ENCODE measurements at places on chromosomes 6 and 20.

GRCh38 chr6:14645841-14646240, 528.3 kb downstream of the CD83 start:
- DNase-seq: no peak

GRCh38 chr6:45478240-45478639, 100.5 kb upstream of the SUPT3H start:
- DNase-seq: no peak

GRCh38 chr6:27553123-27553904, 80.4 kb upstream of the ZNF184 start:
- no peak for DNase-seq

DNA sequence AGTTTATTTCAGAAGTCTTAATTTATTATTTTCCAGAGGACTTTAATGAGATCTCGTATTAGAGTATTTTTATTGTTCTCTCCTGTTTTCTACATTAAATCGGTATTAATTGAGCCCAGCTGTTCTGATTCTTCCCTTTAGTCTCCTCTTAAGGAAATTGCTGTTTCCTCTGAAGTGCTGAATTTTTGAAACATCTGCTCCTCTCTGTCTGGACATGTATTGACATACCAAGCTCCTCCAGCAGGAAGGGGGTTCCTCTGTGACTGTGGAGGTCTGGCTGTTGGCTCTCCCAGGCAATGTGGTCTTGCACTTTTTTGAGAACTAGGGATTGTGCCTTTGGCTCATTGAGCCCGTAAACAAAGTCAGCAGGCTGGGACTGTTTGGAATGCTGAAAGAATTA, 74.9 kb downstream of the MAP3K4 start:
- peak; percentile 9 for DNase-seq

DNA sequence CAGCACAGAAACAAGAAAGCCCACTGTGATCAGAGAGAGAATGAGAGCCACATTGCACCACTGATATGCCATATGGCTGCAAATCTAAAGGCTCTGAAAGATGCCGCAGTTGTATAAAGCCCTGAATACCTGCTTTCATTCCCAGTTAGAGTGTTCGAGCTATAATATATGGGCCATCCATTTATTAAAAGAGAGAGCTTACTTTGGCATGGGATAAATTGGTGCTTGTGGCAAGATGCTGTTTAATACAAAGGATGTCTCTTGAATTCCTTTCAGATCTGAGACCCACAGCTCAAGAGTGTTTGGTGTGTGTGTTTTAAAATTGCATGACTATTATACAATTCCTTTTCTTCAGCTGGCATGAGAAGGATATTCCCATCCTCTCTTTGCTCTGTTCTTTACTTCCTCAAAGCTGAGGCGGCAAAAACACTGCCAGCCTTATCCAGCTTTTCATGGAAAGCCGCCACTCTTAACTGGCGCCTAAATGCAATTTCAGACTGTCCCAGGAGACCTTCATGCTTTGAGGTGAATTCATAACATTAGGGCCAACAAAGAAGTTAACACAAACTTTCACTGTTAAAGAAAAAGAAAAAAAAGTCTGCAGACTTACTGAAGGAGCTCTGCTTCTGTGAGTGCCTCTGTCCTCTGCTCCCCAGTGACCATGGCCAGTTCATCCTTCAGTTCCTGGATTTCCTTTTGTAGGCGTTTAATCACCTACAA, 147.6 kb downstream of the KIF6 start:
- peak; percentile 8 for DNase-seq

DNA sequence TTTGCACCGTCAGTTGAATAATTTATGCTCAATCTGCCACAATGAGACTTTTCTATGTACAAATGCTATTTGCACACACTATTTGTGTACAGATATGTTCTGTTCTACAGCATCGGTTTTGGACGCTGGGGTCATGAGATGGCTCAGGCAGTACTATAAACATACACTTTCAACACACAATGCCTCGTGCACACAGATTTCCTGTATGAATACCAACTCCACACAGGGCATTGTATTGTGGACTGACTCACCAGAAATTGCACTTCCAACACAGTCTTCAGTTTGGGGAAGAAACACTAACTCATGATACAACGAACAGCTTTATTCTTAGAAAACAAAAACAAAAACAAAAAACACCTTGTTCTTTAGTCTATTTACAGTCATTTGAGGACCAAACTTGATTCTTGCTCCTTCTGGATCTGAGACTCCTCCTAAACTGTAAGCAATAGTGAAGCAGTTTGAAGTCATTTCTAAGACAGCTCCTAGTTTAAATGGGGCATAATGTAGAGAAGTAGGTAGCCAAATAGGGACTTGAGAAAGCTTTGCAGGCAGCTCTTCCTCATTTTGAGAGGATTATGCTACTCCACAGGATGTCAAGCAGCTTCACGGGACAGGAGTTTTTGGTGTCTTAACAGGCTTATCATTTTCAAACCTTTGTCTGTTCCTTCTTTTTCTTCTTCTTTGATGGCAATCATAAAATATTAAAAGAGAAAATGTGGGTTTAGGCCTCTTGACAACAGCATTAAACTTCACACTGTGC, 33.7 kb downstream of the GJA10 start:
- no peak for DNase-seq
